ENCODE measurements at places on chromosomes 12 and 14. TPM values are rescaled to one million over a fixed set of nuclear protein-coding genes. Genes with fewer than 3 reads are reported as not detected.

HOXC6 gene
- not detected for total RNA-seq

ACOT4 gene
- 2.2 TPM for total RNA-seq

TMEM30B gene
- total RNA-seq: 1.8 TPM

HSPB8 gene
- total RNA-seq: not detected

DIO3 gene
- total RNA-seq: not detected

CPM gene
- 5.8 TPM for total RNA-seq

LIMA1 gene
- total RNA-seq: 44.2 TPM

ALX1 gene
- not detected for total RNA-seq

All from activated CD8-positive, alpha-beta T cell treated with anti-CD3 and anti-CD28 coated beads for 36 hours (primary cell).